ENCODE measurements at places on chromosomes 3 and 15. TPM values are rescaled to one million over a fixed set of nuclear protein-coding genes. Genes with fewer than 3 reads are reported as not detected.

Gene MAPKAPK3
- 65.1 TPM for total RNA-seq

Gene CHRD
- not detected for total RNA-seq

Gene PPM1L
- 4.1 TPM for total RNA-seq

Gene LSAMP
- total RNA-seq: not detected

Gene KNL1
- total RNA-seq: 0.36 TPM

Gene SAMMSON
- not detected for total RNA-seq

Gene MCTP2
- 28.4 TPM for total RNA-seq

Gene B3GNT5
- total RNA-seq: 43.7 TPM

Gene EXD1
- total RNA-seq: 0.21 TPM

Gene WDR72
- total RNA-seq: 0.07 TPM

Gene MESP2
- total RNA-seq: 0.21 TPM

Gene SELENOS
- total RNA-seq: 163 TPM

Gene DGKG
- total RNA-seq: 0.34 TPM

Gene XCR1
- total RNA-seq: not detected

Gene SLC51B
- total RNA-seq: not detected

Gene MNS1
- not detected for total RNA-seq

Gene SERPINI1
- total RNA-seq: 2.7 TPM

Gene AZI2
- total RNA-seq: 183 TPM

Gene DNAH12
- under 0.01 TPM for total RNA-seq

Gene GOLIM4
- total RNA-seq: 21.9 TPM

Gene ZBED2
- 2.1 TPM for total RNA-seq

Gene COL7A1
- total RNA-seq: 420 TPM

Gene BCL2A1
- not detected for total RNA-seq

Gene ATP13A5
- not detected for total RNA-seq

Gene PPCDC
- total RNA-seq: 10.9 TPM
